Gastrocnemius medialis (tissue), 4 donors: ENCODE measurements at places on chromosomes 6 and 20. TPM values are rescaled to one million over a fixed set of nuclear protein-coding genes. Genes with fewer than 3 reads are reported as not detected.

- no peak for DNase-seq
Measured at GRCh38 chr6:154605178-154605881, 94.8 kb upstream of the CNKSR3 start.

GRCh38 chr6:150865406-150866146 lies at the start of gene MTHFD1L:
MTHFD1L (plus strand) TSS chr6:150865702; CDS start chr6:150865823, 121 bp downstream.
- DNase-seq, result no peak

- no peak for DNase-seq
Measured at GRCh38 chr6:49772285-49772684, 14.8 kb downstream of the PGK2 start.

The SEL1L2 gene
- total RNA-seq, result not detected

GRCh38 chr20:32544893-32545840 lies 40.0 kb downstream of the NOL4L start:
- no peak for DNase-seq

GRCh38 chr6:106099235-106099537 lies 13.1 kb downstream of the PRDM1 start:
- DNase-seq, result no peak
